ENCODE measurements at places on chromosomes 13 and 19.

DNA sequence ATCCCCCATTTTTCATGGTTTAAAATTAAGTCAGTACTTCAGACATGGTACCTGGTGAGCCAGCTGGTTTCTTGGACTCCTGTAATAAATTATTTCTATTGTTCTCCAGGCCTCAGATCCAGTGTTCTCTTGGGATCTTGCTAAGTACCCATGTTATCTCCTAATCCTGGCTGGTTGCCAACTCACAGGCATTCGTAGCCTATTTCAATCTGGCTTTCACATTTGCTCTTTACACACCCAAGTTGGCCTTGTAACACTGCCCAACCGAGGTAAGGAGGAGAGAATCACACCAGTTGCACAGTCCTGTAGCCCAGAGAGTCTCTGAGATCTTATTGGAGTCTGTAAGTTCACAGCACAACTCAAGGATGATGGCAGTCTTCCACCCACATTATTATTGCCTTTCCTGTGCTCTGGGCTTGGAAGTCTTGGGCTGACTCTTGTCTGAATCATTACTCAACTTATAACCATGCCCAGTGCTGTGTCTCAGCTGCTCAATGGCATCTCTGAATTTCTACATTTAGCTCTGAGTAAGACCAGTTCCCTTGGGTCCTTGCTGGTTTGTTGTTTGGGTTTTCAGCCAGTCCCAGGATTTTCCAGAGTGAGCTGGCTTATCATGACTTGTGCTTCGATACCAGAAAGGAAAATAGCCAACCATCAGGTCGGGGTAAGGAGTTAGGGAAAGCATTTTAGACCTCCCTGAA is 76.6 kb upstream of the KLF12 start:
- DNase-seq: no peak

DNA sequence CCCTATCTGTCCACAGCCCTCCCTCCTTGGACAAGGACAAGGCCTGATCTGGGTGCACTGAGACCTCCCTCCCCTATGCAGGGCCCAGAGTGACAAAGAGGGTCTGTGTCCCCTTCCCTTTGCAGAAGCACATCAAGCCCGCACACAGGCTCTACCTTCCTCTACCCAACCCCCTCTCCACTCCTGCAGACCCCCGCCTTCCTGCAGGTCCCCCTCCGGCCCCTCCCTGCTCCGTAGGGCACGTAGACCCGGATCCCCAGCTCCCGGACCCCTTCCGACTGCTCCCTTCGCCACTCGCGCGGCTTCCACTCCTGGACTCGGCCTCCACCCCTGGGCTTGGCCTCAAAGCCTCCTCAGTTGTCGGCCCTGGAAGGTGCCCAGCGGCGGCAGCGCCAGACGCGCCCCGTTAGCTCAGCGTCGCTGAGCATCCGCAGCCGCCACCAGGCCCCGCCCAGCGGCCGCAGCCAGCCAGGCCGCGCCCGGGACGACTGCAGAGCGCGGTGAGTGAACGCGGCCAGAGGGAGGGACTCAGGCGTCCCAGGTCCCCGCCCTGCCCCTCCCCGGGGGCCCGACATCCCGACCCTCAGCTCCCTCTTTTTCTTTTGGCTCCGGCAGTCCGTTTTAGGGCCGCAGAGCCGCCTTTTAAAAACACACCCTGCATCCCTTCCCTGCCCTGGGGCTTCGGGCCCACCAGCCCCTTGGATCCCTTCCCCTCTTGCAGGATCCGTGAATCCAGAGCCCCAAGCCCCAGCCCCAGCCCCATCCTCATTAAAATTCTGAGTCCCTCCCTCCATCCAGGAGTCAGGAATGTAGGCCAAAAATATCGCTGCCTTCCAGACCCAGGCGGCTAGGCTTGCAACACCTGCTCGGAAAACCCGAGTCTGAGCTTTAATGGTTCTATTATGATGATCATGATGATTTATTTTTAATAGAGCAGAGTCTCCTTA is 1.5 kb upstream of the MYADM start:
- no peak for DNase-seq

- no peak for DNase-seq
Measured at GRCh38 chr13:31919971-31920726, 111.4 kb upstream of the FRY start.

- no peak for DNase-seq
Measured at GRCh38 chr13:28958018-28958417, 137.9 kb downstream of the MTUS2 start.

DNA sequence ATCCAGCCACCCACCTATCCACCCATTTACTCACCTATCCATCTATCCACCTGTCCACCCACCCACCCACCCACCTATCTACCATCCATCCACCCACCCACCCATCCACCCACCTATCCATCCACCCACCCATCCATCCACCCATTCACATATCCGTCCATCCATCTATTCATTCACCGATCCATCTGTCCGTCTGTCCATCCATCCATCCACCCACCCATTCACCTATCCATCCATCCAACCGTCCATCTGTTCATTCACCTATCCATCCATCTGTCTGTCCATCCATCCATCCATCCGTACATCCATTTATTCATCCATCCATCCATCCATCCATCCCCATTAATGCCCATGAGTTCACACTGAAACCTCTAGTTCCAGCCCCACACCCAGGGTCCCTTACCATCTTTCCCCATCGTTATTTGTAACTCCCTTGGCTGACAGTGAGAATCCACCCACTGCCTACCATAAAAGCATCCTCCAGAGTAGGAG is 31.3 kb downstream of the KDM4B start:
- no peak for DNase-seq

DNA sequence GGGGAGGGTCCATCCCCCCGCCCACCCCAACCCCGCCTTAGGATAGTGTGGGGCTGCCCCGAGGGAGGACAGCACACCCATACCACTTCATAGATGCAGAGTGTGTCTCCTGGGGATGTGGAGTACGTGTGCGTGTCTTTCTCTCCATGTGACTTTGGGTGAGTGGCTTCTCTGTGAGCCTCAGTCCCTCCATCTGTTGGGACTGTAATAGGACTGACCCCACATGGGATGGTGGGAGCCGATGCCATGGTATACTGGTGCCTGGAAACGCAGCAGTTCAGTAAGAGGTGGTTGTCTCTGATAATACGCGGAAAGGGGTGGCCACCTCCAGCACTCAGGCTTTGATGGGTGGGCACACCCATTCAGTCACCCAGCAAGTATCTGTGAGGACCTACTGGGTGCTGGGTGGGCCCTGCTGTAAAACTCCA is 816 bp upstream of the PRKD2 start:
- DNase-seq: no peak

GRCh38 chr13:97108530-97108900 is 113.6 kb upstream of the MBNL2 start:
- DNase-seq: no peak

DNA sequence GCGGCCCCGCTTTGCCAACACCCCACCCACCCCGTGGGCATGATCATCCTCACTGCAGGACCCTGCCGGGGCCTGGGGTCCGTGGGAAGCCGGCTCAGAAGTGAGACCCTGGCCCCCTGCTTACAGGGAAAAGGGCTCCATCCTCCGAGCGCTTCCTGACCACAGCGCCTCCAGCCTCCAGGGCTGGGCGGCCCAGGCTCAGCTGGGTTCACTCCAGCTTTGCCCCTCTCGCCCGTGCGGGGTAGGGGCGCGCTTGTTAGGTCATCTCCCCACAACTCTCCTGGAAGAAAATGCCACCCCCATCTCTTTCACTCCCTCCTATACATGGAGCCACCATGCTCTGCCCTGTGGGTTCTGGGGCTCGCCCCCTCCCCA is 6.6 kb upstream of the C1QTNF9B start:
- DNase-seq: no peak

DNA sequence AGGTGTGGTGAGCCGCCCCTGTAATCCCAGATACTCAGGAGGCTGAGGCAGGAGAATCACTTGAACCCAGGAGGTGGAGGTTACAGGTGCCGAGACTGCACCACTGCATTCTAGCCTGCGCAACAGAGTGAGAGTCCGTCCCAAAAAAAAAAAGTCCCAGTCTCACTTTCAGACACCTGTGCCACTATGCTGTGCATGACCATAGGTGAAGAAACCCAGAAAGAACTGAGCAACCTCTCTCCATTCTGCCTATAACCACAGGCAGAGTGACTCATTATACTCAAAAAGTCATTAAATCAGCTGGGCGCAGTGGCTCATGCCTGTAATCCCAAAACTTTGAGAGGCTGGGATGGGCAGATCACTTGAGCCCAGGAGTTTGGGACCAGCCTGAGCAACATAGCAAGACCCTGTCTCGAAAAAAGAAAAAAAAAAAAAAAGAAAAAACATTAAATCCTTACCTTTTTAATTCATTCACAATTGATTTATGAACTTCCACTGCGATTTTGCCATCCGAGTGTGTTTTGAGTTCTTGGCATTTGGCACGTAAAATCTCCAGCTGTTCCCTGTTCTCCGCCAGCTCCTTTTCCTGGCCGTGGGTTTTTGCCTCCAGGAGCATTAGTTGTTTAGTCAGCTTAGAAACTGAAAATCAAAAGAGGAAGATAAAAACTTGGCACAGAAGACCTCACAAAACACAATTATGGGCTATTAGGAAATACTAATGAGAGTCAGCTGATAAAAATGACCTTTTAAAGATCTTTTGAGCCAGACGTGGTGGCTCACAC is 45.5 kb upstream of the SLC7A9 start:
- DNase-seq: no peak

DNA sequence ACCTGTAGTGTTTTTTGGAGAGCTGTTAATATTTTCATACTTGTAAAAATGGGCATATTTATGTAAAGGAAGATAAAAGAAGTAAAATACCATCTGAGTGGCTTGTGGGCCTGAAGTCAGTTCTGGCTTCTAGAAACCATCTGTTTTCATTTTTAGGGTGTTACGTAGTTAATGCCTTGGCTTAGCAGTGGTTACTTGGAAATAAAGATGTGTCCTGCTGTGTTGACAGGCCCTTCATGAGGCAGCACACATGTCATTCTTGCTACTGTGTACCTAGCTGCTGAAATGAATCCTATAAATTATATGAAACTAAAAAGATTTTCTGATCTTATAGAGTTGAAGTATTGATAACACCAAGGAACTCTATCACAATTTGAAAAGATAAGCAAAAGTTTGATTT is 16.0 kb downstream of the ILF3 start:
- no peak for DNase-seq

GRCh38 chr19:4007836-4008539 is 452 bp downstream of the PIAS4 start:
- DNase-seq: no peak

DNA sequence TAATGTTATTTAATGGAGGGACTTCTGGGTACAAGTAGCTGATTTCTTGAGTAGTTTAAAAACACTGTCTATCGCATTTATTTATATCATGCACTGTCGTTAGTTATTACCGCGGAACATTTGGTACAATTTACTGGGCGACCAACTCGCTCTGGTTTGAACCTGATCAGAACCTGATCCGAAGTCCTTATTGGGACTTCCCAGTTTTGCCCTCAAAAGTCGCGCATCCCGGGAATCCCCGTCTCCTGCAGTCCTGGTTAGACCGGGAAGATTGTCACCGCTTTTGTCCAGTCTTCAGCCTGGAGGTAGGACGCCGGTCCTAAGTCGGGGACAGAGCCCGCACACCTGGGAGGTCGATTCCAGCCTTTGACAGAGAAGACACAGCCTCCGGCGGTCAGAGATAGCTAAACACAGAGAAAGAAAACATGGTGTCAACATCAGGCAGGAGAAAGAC is 694 bp downstream of the CLN5 start:
- DNase-seq: no peak

GRCh38 chr19:19471682-19472081 is 43.7 kb downstream of the TSSK6 start:
- no peak for DNase-seq

- no peak for DNase-seq
Measured at GRCh38 chr13:67003743-67004142, 226.4 kb downstream of the PCDH9 start.

GRCh38 chr19:44943801-44944249 is 1.8 kb downstream of the APOC4 start:
- DNase-seq: no peak

DNA sequence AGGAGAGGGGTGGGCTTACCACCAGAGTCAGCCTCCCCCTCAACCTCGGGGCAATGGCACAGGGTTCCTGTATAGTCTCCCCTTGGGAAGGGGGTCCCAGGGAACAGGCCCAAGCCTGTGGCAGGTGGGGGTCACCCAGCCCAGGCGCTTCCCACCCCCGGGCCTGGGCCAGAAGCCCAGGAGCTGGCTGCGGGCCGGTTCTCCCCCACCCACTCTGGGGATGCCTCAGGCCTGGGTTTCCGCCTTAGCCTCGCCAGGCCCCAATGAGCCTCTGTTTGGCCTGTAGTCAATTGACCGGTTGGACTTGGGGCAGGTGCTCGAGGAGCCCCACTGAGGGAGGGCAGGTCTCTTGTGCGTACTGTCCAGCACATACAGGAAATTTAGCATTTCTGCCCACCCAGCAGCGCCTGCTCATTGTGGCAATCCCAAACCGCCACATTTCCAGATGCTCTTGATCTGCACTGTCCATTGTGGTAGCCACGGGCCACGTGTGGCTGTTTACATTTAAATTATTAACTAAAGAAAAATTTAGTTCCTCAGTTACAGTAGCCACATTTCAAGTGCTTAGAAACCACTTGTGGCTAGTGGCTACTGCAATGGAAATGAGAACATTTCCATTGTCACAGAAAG is 9.9 kb downstream of the LYL1 start:
- no peak for DNase-seq

DNA sequence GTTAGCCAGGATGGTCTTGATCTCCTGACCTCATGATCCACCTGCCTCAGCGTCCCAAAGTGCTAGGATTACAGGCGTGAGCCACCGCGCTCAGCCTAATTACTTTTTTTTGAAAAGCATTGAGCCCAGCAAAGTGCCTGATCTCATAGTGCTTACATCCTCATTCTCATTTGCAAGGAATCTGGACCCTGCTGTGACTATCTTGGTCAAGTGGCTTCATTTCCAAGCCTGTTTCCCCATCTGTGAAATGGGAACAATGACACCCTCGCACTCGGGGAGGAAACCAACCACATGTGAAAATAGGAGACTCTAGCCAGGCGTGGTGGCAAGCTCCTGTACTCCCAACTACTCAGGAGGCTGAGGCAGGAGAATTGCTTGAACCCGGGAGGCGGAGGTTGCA is 1.6 kb upstream of the PLEKHA4 start:
- DNase-seq: no peak

- no peak for DNase-seq
Measured at GRCh38 chr19:44666852-44667556, 4.3 kb upstream of the CEACAM19 start.

GRCh38 chr13:36882829-36883390 is 37.1 kb downstream of the SMAD9 start:
- DNase-seq: no peak

- DNase-seq: no peak
Measured at GRCh38 chr19:46880431-46880830, 19.6 kb downstream of the ARHGAP35 start.

DNA sequence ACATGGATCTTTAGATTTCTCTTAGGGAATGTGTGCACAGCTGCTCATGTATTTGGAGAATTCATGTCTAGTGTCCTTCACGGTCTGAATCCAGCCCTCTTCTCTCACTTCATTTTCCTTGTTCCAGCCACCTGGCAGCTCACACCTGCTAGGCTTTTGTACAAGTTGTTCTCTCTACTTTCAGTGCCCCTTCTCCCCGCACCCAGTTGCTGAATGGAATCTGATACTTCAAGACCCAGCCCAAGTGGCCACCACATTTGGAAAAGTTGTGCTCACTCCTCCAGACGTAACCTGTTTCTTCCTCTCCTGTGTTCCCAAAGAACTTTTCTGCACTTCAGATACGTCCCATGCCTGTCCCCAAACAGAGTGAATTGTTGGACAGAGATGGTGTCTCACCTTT is 235.6 kb downstream of the SHISA2 start:
- no peak for DNase-seq
